Astrocyte (in vitro differentiated cells and primary cell): ENCODE measurements at places on chromosomes 13 and 19. TPM values are rescaled to one million over a fixed set of nuclear protein-coding genes. Genes with fewer than 3 reads are reported as not detected.

- no peak for DNase-seq
These were observed 17.0 kb downstream of the SLC7A1 start for GRCh38 chr13:29578300-29579085.

DNA sequence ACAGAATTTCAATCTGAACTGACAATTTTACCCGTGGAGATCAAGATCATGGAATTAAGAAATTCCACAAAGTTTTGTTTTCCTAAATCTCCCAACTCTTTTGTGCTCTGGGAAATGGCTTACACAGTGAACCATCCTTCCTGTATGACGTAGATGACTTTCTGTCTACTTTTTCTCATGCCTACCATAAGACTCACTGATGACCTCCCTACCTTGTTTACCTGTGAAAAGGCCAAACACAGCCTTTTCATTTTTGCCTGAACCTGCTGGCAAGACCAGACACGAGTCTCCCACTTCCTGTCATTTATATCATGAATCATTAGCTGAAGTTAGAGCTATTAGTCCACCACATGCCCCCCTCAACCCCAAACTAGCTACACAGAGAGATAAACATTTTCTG is 4.6 kb upstream of the KBTBD6 start:
- DNase-seq, result no peak

DNA sequence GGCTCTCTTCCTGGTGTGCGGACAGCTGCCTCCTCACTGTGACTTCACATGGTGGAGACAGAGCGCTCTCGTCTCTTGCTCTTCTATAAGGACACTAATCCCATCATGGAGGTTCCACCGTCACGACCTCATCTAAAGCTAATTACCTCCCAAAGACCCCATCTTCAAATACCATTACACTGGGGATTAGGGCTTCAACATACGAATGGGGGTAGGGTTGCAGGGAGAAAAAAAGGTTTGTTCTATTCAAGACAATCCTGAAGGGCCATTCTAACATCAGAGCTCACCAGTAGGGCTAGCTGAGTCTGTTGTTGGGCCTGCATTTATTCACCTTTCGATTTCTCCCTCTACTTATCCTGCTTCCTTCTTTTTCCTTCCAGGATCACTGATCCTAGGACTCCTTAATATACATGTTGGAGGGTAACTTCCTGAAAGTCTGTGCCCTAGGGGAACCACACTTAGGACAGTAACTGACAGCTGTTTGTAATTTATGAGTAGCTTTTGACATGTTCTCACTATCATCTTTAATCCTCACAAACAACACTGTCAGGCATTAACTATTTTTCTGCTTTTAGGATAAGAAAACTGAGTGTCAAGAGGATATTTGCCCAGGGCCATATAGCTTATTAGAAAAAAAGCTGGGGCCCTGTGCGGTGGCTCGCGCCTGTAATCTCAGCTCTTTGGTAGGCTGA is 18.8 kb upstream of the GTF2F2 start:
- no peak for DNase-seq

GRCh38 chr13:110132225-110132982 is 174.6 kb downstream of the COL4A1 start:
- no peak for DNase-seq

Gene SHISA7
- 0.09 TPM in 1 of 2 replicates, not detected in the other for total RNA-seq

Gene CD33
- not detected in 2 replicates for total RNA-seq

DNA sequence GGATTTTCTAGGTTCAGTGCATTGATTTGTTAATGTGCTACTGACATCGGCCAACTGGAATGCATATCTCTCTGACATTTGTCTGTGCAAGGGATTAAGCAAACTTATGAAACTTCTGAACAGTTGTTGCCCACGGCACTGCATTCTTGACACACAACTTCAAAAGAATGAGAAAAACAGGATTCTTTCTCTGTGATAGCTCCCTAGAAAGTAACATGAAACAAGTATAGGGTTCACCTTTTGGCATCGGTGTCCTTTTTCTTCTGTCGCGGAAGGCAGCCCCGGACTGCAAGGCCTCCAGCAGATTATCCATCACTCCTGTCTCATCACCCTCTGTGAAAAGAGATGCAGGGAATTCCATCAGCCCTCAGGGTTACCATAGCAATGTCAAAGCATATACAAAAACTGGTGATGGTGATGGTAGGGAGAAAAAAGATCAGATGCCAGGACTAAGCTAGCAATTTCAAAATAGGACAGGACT is 389.2 kb downstream of the DIAPH3 start:
- DNase-seq, result peak; percentile 77

Gene SMIM24
- total RNA-seq, result not detected in 2 replicates

Gene C13orf46
- 3.0 and 5.0 TPM in 2 replicates for total RNA-seq

- DNase-seq, result no peak
These were observed 29.6 kb downstream of the GJA3 start for GRCh38 chr13:20131057-20131832.

DNA sequence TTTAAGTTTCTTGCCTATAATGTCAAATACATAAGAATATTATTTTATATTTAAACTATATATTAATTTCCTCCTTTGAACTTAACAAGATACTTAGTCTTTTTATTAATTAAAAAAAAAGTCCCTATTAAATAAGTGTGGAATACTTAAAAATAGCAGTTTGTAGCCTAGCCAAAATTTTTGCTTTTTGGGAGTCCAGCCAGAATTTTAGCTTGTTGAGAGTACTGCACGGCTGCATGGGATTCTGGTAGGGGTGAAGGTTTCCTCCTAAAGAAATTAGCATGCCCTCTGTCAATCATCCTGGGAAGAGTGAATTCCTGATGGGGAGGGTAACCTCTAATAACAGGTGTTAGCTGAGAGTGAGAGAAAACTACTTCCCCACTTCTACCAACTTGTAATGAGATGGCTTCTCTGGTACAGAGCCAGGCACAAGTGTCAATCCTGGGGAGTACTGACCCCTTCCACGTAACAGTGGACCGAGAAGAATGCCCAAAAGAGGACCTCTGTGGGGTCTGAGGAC is 195.7 kb downstream of the SPRY2 start:
- DNase-seq, result no peak

Gene SHISA2
- 5.5 and 6.0 TPM in 2 replicates for total RNA-seq

Gene ELSPBP1
- total RNA-seq, result not detected in 2 replicates

DNA sequence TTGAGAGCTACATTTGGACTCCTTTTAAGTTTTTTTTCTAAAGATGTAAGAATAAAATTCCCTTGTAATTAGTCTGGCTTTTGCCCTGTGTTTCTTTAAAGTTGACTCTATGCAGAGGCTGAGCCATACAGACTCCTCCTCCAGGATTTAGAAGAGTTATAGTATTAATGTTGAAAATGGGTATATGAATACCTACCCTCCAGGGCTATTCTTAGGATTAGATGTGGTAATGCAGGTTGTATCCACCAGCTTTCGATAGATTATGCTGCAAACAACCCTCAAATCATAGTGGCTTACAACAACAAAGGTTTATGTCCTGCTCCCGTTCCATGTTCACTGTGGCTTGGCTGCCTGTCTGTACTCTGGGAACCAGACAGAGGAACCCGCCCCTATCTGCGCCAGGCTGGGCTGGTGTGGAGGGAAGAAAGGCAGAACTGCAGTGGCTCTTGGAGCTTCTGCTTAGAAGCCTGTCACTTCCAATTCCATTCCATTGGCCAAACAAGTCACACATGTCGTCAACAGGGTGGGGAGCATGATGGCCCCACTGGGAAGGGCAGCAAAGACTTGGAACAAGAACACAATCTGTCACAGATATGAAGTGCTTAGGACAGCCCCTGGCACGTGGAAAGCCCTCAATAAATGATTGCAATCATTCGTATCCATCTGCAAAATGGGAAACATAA is 290.8 kb downstream of the FOXO1 start:
- no peak for DNase-seq

DNA sequence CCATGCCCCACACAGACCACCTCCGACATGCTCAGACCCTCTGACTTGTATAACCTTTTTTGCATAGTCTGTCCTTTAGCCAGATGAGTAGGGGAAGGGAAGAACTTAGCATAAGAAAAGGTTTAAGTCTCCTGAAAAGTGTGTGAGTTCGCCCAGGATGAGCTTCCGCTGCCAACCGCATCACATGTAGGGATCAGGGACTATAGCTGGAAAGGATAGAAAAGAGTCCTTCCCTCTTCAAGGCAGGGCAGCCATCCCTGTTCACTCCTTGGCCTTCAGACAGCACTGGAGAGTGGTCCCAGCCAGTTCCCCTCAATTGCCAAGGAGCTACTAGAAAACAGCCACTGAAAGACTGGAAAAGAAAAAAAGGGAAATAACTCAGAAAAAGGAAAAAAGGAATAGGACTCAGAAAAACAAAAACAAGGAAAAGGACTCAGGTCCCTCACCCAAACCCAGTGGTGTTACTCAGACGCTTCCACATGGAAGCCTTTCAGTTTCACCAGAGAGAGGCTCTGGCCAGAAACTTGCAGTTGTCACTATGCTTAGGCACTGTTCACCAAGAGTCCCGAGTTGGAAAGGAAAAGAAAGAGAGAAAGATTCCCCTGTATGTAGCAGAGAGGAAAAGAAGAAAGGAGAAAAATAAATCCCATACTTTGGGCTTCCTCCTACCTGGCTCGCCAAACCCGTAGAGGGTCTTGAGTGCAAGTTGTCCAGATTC is 5.6 kb upstream of the TM9SF2 start:
- DNase-seq, result no peak

GRCh38 chr13:47480951-47481350 is 520.1 kb downstream of the SUCLA2 start:
- DNase-seq, result no peak

- DNase-seq, result no peak
These were observed 576 bp downstream of the DOT1L start for GRCh38 chr19:2164020-2164998.

Gene GDF15
- 20.5 and 23.2 TPM in 2 replicates for total RNA-seq

GRCh38 chr19:715347-715746 is 6.6 kb downstream of the PALM start:
- no peak for DNase-seq

- no peak for DNase-seq
These were observed 13.3 kb upstream of the PSMD8 start for GRCh38 chr19:38360839-38361631.

GRCh38 chr19:15234431-15235130 is 2.3 kb upstream of the EPHX3 start:
- DNase-seq, result no peak

Gene APOE
- 655 and 663 TPM in 2 replicates for total RNA-seq

DNA sequence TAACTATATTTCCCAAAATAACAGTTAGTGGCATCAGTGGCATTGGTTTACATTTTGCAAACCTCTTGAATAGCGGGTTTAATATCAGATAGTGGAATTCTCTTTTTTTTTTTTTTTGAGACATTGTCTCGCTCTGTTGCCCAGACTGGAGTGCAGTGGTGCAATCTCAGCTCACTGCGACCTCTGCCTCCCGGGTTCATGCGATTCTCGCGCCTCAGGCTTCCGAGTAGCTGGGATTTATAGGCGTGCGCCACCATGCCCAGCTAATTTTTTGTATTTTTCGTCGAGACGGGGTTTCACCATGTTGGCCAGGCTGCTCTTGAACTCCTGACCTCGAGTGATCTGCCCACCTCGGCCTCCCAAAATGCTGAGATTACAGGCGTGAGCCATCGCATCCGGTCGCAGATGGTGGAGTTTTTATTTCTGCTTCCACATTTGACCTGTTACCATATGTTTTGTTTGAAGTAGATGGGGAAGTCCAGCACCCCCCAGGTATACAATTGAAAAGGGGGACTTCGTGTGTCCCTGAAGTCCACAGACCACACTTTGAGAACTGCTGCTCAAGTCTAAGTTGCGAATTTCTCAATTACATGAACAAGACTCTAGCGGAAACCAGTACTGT is 40.5 kb upstream of the XPO4 start:
- no peak for DNase-seq

DNA sequence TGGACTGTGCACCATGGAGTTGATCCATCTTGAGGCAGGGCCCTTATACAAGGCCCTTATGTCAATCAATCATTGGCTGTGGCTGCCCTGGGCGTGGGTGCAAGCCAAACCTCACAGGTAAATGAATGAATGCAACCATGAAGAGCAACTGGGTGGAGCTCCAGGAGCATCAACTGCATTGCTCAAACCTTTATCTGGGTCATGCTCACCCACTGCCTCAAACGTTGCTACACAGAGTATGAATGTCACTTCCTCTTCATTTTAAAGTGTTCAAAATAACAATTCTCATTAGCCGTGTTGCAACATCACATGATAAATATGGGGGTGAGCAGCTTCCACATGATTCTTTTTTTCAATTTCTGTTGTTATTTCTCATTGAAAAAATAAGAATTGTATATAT is 6.4 kb upstream of the ZNF333 start:
- DNase-seq, result no peak

Gene OR1M1
- total RNA-seq, result not detected in 2 replicates

GRCh38 chr13:44171156-44171555 is 202.5 kb upstream of the SERP2 start:
- DNase-seq, result no peak

- DNase-seq, result peak; percentile 42
These were observed 11.9 kb upstream of the FRY start for GRCh38 chr13:32019612-32020233.

DNA sequence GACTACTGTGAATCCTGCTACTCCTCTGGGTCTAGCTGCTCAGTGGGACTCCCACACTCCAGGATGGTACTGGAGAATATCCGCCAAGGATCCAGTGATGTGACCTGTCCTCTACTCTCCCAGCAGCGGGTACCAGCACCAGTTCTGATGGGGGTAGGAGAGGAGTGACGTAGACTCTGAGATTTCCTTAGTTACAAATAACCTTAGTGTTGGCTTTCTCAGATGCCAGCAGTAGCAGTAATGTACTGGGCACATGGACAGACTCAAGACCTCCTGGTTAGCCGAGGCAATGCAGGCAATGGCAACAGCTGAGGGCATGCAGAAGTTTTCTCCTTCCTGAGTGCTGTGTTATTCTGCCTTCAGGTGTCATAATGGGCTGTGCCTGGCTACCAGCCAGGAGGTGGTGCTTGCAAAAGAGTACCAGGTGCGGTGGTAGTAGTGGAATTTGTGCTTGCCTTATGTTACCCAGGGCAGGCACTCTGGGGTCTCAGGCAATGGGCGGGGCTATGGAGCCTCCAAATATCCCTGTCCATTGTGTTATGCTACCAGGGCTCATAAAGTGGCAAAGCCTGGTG is 105.3 kb upstream of the KLF5 start:
- no peak for DNase-seq

GRCh38 chr13:85976242-85976641 is 177.0 kb upstream of the SLITRK6 start:
- DNase-seq, result no peak

GRCh38 chr19:55694656-55695491 is 19.8 kb downstream of the EPN1 start:
- no peak for DNase-seq

DNA sequence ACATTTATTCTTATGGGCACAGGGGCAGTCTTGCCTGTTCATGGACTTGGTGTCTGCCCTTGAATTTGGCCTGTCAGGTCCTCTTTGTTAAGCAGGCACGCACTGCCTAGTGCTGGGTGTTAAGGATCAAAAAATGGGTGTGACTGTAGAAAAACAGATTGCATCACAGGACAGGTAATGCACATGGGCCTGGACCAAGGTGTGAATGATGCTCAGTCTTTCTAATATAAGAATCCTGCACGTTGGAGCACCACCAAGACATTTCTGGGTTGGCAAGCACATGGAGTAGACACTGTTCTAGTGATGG is 33.7 kb downstream of the GATAD2A start:
- no peak for DNase-seq

- DNase-seq, result no peak
These were observed 2.0 kb downstream of the SLC8A2 start for GRCh38 chr19:47469719-47470118.
